ENCODE measurements at places on chromosomes 11 and 22.

DNA sequence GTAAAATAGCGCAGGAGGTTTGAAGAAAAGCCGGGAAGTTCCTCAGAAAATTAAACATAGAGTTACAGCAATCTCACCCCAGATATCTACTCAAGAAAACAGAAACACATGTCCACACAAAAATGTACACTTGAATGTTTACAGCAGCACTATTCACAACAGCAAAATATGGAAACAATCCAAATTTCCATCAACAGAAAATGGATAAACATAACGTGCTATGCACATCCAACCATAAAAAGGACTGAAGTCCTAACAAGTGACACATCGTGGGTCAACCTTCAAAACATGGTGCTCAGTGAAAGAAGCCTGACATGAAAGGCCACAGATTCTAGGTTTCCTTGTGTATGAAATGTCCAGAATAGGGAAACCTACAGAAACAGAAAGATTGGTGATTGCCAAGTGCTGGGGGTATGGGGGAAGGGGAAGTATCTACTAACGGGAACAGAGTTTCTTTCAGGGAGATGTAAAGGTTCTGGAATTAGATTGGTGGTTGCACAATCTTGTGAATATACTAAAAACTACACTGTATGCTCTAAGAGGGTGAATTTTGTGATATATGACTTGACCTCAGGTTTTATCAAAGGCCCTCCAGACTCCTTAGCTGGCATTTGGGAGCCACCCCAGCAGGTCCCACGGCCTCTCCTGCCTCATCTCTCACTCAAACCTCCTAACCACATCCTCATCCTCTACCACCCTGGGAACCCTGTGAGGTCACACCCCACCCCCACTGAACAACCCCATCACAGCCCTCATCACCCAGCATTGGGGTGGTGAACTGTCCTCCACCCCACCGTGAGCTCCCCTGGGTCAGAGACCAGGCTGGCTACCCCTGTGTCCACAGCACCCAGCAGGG lies 69.2 kb upstream of the PRR5 start:
- no peak for DNase-seq

- no peak for DNase-seq
Observed at GRCh38 chr11:69314555-69314954, 20.6 kb downstream of the MYEOV start.

- DNase-seq = no peak
Observed at GRCh38 chr11:130612291-130612851, 163.9 kb downstream of the ADAMTS15 start.

- no peak for DNase-seq
Observed at GRCh38 chr11:76327756-76328388, 53.1 kb downstream of the THAP12 start.

GRCh38 chr11:133133050-133133449 lies 399.3 kb downstream of the OPCML start:
- no peak for DNase-seq

DNA sequence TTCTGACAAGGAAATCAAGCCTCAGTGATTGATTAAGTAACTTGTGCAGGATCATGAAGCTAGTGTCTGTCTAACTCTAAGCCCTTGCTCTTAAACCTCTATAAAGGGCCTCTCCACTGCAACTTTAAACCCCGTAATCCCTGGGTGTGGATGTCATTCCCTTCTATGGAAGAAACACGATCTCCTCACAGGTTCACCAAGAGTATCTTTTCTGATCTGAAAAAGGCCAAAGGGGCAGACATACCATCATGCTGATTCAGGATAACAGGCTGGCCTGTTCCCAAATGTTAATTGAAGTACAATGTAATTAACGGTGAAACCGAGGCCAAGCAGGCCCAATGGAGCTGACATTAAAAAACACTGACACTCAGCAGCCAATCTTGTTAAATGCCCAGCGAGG lies 17.1 kb downstream of the TTC12 start:
- no peak for DNase-seq

- DNase-seq = no peak
Observed at GRCh38 chr22:19107730-19108074, 14.5 kb downstream of the DGCR2 start.

- DNase-seq = no peak
Observed at GRCh38 chr11:95569207-95569606, 220.4 kb downstream of the FAM76B start.

- DNase-seq = no peak
Observed at GRCh38 chr11:117759305-117759704, 37.7 kb downstream of the DSCAML1 start.

DNA sequence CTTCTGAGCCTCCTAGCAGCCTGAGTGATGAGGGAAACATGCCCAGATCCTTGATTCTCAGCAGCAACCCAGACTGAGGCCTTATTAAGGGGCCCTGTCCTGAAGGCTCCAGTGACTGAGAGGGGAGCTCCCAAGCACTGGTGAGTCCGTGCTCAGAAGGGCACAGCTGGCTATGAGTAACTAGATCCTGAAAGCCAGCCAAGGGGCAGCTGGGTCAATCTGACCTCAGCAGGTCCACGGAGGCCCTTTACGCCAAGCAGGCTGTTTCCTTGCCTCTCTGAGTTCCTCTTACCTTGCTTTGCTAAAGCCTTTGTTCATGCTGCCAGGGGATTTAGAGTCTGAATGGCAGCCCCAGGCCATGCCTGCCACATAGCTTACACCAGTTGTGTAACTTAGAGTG lies 19.3 kb upstream of the MIEF1 start:
- DNase-seq = no peak

- no peak for DNase-seq
Observed at GRCh38 chr11:103537904-103538502, 428.8 kb downstream of the DYNC2H1 start.

- DNase-seq = no peak
Observed at GRCh38 chr11:416757-417621, 2.2 kb upstream of the SIGIRR start.

DNA sequence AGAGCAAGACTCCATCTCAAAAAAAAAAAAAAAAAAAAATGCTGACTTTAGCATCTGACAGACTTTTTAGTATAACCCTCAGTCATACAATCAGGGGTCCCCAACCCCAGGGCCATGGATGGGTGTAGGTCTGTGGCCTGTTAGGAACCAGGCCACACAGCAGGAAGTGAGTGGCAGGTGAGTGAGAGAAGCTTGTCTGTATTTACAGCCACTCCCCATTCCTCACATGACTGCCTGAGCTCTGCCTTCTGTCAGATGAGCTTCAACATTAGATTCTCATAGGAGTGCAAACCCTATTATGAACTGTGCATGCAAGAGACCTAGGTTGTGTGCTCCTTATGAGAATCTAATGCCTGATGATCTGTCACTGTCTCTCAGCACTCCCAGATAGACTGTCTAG lies 3.3 kb downstream of the FAM227A start:
- DNase-seq = no peak

- no peak for DNase-seq
Observed at GRCh38 chr11:25793637-25794036, 538.3 kb upstream of the ANO3 start.

- peak; percentile 41 for DNase-seq
Observed at GRCh38 chr11:14012846-14013245, 50.3 kb downstream of the SPON1 start.

DNA sequence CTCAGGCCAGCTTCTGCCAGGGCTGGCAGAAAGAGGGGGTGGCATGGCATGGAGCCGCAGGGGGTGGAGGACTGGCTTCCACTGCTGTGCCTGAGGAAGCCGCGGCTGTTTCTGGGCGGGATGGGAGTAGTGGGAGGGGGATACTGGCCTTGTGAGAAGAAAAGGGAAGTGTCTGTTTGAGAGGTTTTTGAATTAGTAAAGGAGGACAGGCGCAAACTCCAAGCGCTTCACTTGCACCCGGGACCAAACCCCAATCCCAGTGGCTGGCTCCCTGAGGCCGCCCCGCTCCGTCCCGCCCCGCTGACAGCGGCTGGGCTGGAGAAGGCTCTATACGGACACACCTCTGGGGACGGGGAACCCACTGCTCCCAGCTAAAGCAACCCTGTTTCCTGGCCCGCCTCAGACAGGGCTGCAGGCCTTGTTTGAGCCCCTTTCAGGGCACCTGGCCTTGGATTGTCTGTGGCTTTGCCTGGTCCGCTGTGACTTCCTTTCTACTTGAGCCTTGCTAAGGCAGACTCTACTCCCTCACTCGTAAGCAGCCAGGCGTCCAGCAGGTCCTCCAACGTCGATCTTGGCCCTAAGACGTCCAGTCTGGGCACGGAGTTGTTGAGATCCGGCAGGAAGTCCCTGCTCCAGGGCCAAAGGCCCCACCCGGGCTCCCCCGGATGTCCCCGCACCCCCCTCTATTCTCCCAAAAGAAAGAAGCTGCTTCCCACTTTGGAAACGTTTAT lies 2.2 kb downstream of the APOA1 start:
- DNase-seq = no peak

Measured in D341Med (cell line).